BJ (cell line): ENCODE measurements at places on chromosomes 11 and 22.

- no peak for DNase-seq
Observed at GRCh38 chr22:21943571-21944448, 8.8 kb downstream of the PPM1F start.

DNA sequence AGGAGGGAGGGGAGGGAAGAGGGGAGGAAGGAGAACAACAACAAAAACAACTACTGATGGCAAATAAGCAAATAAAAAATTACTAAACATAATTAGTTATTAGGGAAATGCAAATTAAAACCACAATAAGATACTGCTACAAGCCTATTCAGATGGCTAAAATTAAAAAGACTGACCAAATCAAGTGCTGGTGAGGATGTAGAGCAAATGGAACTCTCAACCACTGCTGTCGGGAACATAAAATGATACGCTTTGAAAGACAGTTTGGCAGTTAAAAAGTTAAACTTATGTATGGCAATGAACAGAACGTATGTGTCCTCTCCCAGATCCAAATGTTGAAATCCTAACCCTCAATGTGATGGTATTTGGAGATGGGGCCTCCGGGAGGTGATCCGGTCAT lies 85.7 kb downstream of the PHF21B start:
- no peak for DNase-seq

GRCh38 chr11:35605706-35606105 lies 12.6 kb upstream of the FJX1 start:
- DNase-seq = no peak

- no peak for DNase-seq
Observed at GRCh38 chr11:10067629-10068300, 226.3 kb downstream of the SBF2 start.

- no peak for DNase-seq
Observed at GRCh38 chr11:64206457-64207255, at the start of gene FERMT3. FERMT3 (plus strand) TSS chr11:64206721; CDS start chr11:64207365, 644 bp downstream.

- DNase-seq = no peak
Observed at GRCh38 chr22:41038732-41039131, 53.7 kb upstream of the EP300 start.

- DNase-seq = peak; percentile 63
Observed at GRCh38 chr22:24580276-24580675, 12.6 kb downstream of the LRRC75B start.

- DNase-seq = no peak
Observed at GRCh38 chr11:83004746-83005556, 66.7 kb downstream of the RAB30 start.

- DNase-seq = no peak
Observed at GRCh38 chr22:24414984-24415945, 12.1 kb upstream of the ADORA2A start.

DNA sequence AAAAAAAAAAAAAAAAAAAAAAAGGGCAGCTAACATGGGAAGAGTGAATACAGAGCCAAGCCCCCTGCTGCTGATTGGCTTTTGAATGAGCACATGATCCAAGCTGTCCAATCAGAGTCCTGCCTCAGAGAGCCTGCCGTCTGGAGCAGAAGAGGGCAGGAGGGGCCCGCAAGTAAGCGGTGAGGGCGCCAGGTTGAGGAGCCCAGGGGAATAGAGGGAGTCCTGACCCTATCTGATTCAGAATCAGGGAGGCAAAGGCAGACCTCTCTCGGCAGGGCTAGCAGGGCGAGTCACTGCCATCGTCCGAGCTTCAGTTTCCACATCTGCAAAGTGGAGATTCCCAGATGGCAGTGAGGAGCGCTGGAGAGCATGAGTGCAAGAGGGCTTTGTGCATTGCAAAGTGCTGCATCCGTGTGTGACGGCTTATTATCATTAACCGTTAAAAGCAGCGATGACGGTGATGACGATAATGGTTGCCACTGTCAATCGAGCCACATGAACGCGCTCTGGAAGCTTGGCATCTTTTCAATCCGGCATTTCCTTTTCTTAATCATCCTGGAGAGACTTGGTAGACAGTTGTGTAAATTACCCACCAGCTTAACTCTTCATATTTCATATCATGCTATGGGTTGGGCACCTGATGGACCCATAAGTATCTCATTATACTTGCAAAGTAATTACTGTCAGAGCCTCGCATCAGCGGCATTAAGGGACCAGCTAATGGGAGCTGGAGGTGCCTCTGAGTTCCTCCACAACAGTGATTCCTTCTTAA lies 68.6 kb upstream of the ATXN10 start:
- DNase-seq = peak; percentile 34

DNA sequence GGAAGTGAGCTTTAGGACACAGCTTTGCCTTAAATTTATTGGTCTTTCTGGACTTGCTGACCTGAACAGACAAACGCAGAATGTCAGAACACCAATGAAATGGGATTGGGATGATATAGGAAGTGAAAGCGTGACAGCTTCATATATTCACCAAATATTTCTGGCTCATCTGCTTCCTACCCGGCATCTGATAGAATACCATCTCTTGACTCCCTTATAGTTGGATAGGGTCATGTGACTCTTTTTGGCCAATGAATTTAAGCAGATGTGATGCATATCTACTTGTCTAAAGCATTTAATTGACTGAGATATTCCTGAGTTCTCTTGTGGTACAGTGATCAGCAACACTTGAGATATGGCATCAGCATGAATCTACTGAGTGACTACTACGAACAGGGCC lies 2.5 kb upstream of the CAPRIN1 start:
- no peak for DNase-seq

- no peak for DNase-seq
Observed at GRCh38 chr11:31725176-31725575, 85.9 kb downstream of the PAX6 start.

DNA sequence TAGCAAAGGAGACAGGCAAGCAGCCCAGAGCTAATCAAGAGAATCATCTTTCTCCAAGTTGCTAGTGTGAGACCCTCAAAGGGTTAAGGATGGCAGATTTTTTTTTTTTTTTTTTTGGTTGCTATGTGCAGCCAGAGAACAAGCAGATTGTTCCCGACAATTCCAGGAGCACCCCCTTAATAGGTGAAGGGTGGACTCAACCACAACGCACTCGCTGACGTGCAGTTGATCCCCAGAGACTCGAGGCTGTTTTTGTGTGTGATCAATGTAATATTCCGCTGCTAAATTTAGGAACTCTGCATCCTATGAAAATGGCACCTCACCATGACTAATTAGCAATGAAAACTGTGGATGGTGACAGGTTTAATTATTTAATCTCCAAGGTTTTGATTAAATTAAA lies 789.0 kb downstream of the KCNA4 start:
- DNase-seq = no peak

- peak; percentile 70 for DNase-seq
Observed at GRCh38 chr11:123137431-123138224, 57.4 kb downstream of the CLMP start.

DNA sequence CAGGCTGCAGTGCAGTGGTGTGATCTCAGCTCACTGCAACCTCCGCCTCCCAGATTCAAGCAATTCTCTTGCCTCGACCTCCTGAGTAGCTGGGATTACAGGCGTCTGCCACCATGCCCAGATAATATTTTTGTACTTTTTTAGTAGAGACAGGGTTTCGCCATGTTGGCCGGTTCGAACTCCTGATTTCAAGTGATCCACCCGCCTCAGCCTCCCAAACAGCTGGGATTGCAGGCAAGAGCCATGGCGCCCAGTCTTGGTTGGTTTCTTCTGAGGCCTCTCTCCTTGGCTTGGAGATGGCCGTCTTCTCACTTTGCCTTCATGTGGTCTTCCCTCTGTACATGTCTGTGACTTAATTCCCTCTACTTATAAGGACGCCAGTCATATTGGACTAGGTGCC lies 254.6 kb downstream of the BUD13 start:
- no peak for DNase-seq

- DNase-seq = no peak
Observed at GRCh38 chr11:34264303-34265110, 93.3 kb downstream of the ABTB2 start.

DNA sequence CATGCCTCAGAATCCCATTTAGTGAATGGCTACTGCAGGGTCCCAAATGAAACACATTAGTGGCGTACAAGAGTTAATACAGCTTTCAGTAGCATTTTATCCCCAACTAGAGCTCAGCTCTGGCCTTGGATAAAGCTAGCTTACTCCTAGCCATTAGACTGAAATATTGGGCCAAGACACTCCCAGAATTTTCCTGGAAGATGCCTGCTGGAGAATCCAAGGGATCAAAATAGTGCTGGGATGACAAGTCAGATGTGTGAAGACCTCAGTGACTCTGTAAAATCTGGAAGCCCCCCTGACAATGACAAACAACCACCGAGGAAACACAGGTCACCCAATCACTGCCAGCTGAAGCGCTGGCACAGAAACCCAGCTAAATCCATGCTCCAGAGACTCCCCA lies 303.1 kb upstream of the SORL1-AS1 start:
- no peak for DNase-seq

- no peak for DNase-seq
Observed at GRCh38 chr11:128372977-128373376, 214.4 kb downstream of the ETS1 start.

DNA sequence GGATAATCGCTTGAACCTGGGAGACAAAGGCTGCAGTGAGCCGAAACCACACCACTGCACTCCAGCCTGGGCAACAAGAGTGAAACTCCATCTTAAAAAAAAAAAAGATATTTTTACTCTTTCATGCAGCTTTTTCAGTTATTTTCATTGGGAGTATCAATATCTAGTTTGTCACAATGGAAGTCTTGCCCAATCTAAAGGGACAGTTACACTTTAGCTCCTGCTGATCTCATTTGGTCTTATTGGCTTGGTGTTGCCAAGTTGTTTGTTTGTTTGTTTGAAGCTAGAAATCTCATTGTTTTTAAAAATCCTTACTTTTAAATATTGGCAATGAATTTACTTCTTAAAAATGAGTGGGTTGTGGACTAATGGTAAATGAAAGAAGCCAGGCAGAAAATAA lies 24.7 kb downstream of the CEP295 start:
- no peak for DNase-seq

- DNase-seq = no peak
Observed at GRCh38 chr11:78420796-78421209, 3.2 kb upstream of the GAB2 start.

GRCh38 chr11:72478669-72479068 lies 44.3 kb upstream of the CLPB start:
- no peak for DNase-seq

- DNase-seq = no peak
Observed at GRCh38 chr11:109795234-109795633, 298.0 kb upstream of the ZC3H12C start.

DNA sequence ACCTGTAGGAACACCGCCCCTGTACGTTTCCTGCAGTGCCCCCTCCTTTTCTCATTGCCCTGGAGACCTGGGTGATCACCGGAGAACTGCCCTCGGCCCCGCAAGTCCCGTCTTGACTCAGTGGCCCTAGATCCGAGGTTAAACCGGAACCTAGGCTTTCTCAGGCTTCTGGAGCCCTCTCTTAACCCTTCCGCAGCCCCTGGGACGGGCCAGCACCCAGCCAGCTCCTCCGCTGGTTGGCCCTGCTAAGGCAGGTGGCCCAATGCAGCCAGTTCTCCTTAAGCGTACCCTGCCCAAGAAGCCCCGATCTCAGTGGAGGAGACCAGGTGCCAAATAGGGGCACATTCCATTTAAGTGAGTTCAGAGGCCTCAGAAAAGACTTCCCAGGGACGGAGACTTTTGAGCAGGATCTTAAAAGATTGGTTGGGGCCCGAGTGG lies 776 bp downstream of the NLRX1 start:
- DNase-seq = no peak

DNA sequence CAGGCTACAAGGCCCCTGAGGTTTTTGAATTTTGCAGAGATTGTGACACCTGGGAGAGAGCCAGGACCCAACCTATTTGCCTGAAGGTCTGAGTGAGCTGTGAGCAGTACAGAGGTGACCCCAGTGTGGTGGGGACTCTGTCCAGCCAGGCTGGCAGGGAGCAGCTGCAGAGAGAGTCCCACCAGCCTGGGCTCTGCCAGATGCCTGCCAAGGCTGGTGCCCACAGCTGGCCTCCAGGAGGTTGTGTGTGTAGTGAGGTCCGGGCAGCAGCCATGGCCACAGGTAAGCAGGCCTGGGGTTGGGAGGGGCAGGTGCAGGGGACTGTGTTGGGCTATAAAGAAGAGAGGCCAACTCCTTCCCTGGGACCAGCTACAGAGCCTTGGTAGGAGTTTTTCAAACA lies 144.8 kb downstream of the CRYBB2 start:
- no peak for DNase-seq

DNA sequence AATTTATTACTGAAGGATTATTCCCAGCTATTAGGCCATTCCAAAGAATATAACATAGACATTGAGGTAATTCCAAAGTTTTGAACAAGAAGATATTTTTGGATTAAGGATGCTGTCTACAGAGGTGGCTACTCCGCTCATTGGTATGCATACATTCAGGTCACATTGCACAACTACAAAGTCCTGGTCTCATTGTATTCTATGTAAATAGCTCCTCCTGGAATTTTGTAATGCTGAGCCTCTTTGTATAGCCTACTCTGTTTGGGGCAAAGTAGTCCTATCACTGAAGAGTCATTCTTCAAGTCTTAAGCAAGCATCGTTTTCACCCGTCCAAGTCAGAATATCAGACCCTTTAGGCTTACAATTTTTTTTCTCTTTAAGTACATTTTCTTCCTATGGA lies 142.4 kb downstream of the KIF18A start:
- DNase-seq = no peak

DNA sequence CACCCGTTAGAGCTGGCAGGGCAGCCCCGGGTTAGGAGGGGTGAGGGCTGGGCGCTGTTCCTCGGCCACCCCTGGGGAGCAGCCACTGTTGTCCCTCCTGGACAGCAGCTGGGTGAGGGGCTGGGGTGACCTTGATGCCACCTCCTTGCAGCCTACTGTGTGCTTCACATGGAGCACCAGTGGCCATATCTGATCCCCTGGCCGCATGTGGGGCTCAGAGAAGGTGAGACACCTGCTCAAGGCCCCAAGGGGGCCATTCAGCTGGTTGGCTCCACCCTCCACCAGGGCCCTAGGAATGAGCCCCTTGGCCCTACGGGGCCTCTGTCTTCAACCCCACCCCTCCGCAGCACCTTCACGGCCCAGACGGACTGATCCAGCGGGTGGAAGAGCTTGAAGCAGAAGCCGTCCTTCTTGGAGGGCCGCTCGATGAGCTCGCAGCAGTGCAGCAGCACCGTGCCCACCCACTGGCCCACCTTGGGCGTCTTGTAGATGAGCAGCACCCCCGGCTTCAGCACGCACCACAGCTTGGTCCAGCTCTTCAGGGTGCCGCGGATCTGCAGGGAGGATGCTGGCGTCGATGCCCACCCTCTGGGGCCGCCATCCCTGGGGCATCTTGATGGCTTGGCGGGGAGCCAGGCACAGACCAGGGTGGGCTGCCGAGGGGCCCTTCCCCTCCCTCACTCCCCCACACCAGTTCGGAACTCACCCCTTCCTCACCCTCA lies 44.9 kb downstream of the OSBPL5 start:
- no peak for DNase-seq

GRCh38 chr11:71200761-71201160 lies 51.6 kb downstream of the SHANK2 start:
- DNase-seq = no peak

GRCh38 chr11:131354251-131354701 lies 16.1 kb upstream of the NTM start:
- no peak for DNase-seq
